OCI-M1 (cell line): ENCODE measurements at places on chromosomes 5 and 9.

- no peak for DNase-seq
Observed at GRCh38 chr9:89177012-89177943, 1.3 kb downstream of the SHC3 start.

DNA sequence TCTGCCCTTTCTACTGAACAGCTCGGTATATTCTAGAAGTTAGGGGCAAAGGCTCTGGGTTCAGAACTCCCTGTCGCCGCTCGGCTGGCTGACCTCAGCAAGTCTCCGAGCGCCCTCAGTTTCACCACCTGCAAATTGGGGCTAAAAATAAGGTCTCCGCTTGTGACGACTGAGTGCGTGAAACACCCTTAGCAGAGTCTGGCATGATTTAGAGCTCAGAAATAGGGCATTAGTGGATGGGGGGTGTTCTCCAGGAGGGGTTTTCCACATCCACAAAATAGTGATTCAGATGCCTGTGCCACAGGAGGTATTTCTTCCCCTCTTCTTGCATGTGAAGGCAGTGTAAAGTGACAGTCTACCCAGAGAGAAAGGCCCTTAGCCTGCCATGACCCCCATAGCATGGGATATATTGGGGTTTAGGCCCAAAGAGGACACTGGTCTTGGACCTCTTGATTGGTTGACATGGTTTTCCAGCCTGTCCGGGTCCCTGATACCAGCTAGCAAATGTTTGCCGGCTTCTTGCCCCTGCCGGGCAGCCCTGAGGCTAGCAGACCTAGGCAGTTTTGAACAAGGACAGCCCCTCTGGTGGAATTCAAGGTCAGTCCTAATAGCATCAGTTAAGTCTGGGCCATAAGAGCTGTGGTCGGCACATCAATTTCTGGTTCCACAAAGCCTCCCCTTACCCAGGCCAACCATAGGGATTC, 1.4 kb downstream of the ERGIC1 start:
- no peak for DNase-seq

DNA sequence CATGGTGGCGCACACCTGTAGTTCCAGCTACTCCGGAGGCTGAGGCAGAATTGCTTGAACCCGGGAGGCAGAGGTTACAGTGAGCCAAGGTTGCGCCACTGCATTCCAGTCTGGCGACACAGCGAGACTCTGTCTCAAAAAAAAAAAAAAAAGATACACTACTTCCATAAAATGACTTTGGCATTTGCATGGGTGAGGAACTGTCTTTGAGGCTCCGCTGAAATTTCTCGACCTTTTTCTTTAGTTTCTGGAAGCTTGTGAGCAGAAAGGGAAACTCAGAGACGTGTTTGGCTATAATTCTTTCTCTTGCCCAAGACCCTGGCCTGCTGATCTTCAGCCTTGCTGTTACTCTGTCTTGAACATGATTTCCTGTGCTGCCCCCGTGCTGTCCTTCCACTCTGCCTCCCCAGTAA, 37.3 kb downstream of the SPIN1 start:
- DNase-seq = no peak

GRCh38 chr9:70159630-70160029, 99.1 kb upstream of the SMC5 start:
- DNase-seq = no peak
